SJSA1 (cell line): ENCODE measurements at places on chromosomes 3 and 15. TPM values are rescaled to one million over a fixed set of nuclear protein-coding genes. Genes with fewer than 3 reads are reported as not detected.

CPN2 gene
- not detected in 2 replicates for total RNA-seq

GRCh38 chr15:83057696-83058376 is 9.2 kb downstream of the BTBD1 start:
- DNase-seq: no peak

DNA sequence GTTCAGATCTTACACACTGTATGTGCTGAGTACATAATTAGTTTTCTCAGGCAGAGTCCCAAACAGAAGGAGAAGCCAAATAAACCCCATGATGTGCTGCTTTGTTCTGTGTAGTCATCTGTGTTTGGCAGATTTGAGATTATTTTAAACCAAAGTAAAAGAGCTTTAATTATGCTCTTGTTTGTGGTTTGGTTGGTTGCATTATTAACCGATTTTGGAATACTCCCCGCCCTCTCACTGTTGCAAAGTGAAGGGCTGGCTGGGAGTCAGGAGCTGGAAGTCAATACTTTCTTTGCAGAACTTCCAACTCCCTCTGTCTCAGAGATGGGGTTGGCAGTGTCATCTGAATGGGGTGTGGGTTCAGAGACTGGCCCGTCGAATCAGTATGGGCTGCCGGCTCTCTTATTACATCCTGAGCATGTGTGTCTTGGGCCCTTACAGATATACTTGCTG is 34.4 kb downstream of the SLCO3A1 start:
- DNase-seq: no peak

- no peak for DNase-seq
These were observed 44.6 kb downstream of the THBS1 start for GRCh38 chr15:39625451-39625850.

DNA sequence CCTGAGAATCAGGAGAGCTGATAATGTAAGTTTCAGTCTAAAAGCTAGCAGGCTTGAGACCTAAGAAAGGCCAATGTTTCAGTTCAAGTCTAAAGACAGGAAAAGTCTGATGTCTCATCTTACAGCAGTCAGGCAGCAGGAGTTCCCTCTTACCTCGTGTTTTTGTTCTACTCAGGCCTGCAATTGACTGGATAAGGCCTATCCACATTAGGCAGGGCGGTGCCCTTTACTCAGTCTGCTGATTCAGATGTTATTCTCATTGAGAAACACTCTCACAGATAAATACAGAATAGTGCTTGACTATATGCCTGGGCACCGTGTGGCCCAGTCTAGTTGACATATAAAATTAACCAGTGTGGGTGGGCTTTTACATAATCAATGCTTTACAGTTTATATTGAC is 122.4 kb downstream of the NR1D2 start:
- DNase-seq: no peak

- no peak for DNase-seq
These were observed 509.3 kb upstream of the TGFBR2 start for GRCh38 chr3:30097022-30097650.

DNA sequence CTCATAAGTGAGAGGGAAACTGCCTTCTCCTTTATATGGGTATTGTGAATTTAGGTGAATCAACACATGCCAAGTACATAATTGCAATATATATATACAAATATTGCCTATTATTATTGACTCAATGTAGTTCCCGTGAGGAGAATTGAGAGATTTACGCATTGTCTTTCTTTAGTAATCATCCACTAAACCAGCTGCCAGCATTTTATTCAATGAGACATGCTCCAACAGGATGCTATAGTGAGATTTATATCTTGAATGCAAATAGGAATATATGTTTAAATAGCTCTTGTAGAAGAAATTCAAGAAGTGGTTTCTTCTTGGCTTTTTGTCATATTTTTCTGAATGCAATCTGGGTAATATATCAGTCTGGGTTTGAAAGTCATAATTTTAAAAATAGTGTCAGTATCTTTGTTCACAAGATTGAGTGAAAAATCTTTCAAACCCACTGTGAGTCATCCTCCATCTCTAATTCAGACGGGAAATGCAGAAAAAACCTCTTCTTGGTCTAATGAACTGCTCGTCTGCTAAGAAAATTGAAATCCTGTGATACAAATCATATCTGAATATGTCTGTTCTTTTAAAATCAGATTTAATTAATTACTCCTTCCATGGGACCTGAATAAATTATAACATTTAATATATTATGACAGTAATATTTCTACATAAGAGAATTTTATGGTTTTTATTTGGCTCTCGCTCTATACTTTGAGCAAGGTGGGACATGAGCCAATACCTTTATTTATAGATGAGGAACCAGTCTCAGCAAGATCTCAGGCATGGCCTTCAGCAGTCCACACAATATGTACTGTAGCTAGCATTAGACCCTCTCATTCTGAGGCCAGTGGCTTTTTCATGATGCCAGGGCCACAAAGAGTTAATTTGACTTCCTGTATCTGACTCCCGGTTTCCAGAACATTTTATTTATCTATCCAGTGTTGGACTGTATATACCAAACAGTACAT is 516.0 kb downstream of the GABRG3 start:
- DNase-seq: no peak

DNA sequence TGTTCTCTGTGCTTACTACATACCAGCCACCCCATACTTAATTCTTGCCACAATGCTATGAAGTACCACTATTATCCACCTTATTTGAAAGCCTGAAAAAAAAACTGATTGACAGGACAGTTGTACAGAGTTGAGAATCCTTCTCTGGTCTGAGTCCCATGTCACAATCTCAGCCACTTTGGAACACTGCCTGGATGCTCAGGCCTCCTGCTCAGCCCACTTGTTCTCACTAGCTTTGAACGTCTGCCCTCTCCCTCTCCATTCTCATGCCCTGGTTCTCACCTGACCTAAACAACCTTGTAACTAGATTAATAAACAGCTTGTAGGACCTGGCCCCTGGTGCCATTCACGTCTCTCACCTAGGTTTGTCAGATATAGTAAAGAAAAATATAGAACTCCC is 53.9 kb downstream of the TRIM69 start:
- no peak for DNase-seq

- DNase-seq: no peak
These were observed 21.8 kb upstream of the KLF13 start for GRCh38 chr15:31304751-31305365.

DNA sequence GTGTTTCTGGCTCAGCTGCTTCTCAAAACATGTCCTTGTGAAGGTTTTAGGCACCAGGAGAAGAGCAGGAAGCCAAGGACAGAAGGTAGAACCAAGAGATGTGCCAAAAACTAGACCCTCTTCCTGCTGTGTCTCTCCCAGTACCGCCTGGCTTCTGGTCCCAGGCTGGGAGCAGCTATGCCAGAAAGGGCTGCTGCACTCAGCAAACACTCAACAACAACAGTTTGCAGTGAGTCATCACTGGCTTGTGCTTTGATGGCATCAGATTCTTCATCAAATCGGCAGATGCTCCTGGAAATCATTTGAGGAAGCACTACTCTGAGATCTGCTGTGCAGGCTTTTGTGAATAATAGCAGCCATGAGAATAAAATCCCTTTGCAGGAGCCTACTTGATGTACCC is 63.2 kb downstream of the DGKG start:
- no peak for DNase-seq
